ENCODE measurements at places on chromosomes 6 and 20.

DNA sequence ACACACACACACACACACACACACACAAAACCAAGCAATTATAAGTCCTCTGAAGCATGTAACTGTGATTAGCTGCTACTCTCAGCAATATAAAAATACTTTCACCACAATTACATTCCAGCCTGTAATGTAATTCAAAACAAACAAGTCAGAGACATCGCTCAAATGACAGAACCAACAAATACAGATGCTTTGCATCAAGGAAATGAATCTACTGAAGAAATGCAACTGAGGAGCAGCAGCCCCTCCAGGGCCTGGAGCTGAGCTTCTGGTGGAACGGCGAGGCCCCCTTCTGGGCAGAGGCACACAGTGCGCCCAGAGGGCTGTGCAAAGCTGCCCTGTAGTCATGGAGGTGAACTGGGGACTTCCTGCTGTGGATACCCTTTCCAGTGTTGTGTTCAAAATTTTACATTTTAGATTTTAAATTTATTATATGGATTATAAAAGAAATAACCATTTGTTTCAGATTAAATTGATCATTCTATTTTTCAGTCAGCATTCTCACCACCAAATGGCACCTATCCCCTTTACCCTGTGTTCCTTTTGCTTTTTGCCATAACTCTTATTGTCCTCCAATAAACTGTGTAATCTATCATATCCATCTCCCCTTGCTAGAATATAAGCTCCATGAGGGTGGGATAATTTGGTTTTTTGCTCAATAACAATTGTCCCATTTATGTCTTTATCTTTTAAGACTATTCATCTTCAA, 23.2 kb downstream of the ADAT2 start:
- peak; percentile 48 for DNase-seq

- no peak for DNase-seq
Observed at GRCh38 chr6:41181566-41181965, 18.6 kb upstream of the TREM2 start.

- no peak for DNase-seq
Observed at GRCh38 chr20:2708073-2708415, 15.5 kb downstream of the EBF4 start.

GRCh38 chr20:14959506-14960475, 622.4 kb upstream of the FLRT3 start:
- DNase-seq, result no peak

DNA sequence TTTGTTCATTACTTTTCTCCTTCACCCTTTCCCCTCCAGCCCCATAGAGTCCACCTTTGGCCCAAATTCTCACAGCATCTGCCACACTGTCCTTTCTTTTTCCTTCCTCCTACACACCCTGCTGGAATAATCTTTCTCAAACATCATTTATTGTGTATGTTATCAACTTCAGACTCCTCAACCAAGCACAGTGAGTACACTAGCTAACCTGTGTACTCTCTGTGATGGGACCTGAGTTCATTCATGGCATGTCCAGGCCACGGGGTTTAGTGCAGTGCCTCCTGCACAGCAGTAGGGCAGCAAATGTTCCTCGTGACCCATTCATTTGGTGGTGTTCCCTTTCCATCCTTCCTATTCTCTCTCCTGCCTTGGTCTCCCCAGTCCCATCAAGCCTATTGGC, 7.1 kb upstream of the ARMC12 start:
- DNase-seq, result no peak

DNA sequence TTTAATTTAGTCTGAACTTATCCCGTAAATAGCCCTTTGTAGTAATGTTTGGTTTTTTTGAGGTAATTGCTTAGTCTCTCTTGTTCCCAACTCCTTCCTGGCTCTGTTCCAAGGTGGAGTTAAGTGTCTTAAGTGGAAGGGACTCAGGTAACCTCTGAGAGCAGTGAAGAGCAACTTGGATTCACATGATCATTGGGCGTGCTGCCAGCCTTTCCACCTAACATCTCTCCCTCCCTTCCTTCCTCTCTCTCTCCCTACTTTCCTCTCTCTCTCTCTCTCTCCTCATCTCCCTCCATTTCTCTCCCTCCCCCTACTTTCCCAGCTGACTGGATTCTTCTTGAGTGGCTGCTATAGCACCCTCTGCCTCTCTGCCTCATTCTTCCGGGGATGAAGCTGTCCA, 232.9 kb upstream of the SASH1 start:
- DNase-seq, result no peak

DNA sequence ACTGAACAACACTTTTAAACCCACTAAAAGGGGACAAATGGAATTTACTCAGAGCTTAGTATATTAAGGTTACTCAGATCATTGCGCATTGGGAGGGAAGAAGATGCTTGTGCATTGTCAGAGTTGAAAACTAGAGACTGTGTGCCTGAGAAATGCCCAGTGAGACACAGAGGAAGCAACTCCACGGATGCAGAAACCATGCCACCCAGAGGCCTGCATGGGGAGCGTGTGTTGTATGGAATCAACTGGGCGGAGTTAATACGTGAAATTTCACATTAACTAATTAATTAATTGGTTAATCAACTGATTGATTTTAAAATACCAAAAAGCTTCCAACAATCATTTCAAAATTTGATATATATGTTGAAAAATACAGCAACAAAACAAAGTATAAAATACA, 391.6 kb downstream of the PLCB1 start:
- DNase-seq, result no peak

DNA sequence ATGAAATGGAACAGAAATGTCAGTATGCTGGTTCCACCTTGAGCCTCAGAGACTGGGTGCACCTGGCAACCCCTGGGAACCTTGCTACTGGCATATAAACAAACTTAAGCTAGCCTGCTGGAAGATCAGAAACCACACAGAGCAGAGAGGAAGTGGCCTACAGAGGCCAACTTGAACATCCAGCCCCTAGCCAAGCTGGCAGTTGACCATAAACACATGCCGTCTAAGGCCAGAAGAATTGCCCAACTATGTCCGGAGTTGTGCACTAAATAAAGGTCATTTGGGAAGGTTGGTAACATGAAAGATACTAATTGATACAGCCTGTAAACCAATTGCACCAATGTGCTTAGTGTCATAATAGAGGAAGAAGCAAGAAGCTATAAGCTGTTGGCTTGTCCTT, 266.6 kb upstream of the BTBD3 start:
- no peak for DNase-seq

- no peak for DNase-seq
Observed at GRCh38 chr6:147709396-147710272, 201.1 kb downstream of the SAMD5 start.

GRCh38 chr20:3786126-3786484, 435 bp downstream of the CENPB start:
- DNase-seq, result no peak

DNA sequence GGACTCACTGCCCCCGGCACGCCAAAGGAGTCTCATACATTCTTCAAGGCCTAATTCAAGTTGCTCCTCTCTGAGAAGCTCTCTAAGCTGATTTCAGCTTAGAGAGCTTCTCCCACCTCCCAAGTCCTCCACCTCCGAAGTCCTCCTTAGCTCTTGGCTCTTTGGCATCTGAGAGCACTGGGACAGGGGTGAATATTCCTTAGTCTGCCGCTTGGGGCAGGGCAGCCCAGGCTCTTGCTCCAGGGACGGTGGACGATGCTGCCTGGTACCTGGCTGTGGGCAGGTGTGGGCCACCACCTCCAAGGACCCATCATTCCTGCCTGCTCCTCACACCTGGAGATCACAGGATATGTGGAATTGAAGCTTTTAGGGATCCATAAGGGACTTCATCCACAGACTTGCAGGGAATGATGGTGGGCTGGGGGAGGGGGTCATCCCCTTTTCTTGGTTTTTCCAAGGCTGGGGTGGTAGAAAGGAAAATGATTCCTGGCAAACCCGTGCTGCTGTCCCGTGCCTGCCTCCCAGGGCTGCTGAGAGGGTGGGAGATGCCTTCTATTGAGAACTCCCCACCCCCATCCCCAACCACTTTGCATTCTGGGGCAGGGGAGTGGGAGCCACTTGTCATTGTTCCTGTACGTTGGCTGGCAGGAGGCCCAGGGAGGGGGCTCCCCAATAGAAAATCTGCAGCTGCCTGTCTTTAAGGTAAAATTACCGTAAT, 57.4 kb downstream of the ARHGAP40 start:
- no peak for DNase-seq

DNA sequence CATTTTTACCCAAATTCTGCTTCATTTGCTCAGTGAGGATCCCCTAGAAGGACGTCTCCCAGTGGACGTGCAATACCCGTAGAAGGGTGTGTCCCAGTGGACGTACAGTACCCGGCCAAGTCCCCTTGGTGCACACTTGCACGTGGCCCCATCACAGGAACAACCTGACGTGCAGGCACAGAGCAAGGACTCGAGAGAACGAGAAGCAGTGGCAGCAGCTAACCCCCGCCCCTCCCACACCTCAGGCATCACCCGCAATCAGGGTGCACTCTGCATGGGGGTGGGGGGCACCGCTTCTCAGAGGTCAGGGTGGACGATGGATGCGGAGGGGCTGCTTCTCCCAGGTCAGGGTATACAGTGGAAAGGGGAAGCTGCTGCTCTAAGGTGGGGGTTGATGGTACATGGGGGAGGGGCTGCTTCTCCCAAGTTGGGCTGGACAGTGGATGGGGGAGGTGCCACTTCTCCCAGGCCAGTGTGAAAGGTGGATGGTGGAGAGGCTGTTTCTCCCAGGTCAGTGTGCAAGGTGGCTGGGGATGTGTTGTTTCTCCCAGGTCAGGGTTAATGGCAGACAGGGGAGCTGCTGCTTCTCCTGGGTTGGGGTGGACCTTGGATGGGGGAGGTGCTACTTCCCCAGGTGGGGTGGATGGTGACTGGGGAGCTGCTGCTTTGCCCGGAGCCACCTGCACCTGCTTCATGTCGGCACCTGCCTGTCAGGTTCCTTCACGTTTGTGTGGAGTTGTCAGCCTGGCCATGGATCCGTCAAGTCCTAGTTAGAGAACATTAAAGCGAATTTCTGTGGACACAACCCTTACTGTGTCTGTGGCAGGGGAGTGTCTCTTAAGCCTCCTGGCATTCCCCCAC, 1.0 kb upstream of the THBS2 start:
- DNase-seq, result no peak

GRCh38 chr20:37315021-37315451, 25.6 kb downstream of the MANBAL start:
- DNase-seq, result no peak

DNA sequence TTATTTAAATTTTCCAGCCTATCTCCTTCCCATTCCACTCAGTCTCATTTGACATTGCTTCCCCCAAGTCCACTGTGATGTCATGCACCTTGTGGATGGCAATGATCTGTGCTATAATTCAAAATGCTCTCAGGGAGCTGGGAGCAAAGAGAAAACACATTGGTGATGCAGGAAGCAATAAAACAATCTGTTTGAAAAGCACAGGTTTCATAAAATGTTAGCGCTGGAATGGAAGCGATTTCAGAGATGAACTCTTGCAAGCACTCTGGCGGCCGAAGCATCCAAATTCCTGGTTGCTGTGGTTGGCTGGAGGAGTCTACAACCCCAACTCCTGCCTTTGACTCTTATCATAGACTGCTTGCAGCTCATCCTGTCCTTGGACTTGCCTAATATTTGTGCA, 167.0 kb downstream of the GMPR start:
- no peak for DNase-seq

GRCh38 chr6:98384801-98385200, 449.6 kb upstream of the POU3F2 start:
- no peak for DNase-seq

DNA sequence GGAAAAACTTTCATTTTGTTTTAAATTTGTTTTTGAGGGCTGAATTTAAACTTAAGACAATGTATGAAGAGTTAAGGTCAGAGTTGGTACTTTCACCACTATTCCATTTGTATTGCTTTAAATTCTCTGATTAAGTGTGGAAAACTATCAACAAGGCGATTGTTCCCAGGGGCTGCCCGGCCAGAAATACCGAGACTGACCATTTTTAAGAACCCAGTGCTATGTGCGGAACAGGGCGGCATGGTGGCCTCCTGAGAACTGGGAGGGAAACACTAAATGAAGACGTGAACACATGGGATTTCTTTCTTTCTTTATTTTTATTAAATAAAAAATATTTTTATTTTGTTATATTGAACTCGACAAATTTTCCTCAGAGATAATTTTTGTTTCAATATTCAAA, 221.2 kb upstream of the QKI start:
- no peak for DNase-seq

- DNase-seq, result no peak
Observed at GRCh38 chr6:136962661-136963060, 40.6 kb downstream of the SLC35D3 start.

- no peak for DNase-seq
Observed at GRCh38 chr6:168528474-168529095, 87.6 kb downstream of the SMOC2 start.

GRCh38 chr6:88208726-88209125, 42.6 kb upstream of the CNR1 start:
- DNase-seq, result no peak

DNA sequence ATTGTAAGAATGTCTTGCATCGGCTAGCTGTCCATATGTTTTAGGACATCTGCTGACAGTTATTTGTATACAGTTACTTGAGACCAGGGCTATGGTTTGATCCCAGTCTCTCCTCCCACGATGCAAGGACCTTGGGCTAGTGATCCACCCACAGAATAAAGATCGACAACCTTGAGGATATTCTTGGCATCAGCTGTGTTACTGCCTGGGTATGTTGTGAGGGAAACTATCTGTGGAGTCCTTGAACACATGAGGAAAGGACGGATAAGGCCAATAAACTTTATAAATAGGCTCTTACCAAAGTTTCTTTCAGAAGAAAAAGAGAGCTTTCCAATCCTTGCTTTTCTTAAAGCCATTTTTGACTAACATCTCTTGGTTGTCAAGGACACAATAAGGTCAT, 70.8 kb upstream of the HEY2 start:
- no peak for DNase-seq

DNA sequence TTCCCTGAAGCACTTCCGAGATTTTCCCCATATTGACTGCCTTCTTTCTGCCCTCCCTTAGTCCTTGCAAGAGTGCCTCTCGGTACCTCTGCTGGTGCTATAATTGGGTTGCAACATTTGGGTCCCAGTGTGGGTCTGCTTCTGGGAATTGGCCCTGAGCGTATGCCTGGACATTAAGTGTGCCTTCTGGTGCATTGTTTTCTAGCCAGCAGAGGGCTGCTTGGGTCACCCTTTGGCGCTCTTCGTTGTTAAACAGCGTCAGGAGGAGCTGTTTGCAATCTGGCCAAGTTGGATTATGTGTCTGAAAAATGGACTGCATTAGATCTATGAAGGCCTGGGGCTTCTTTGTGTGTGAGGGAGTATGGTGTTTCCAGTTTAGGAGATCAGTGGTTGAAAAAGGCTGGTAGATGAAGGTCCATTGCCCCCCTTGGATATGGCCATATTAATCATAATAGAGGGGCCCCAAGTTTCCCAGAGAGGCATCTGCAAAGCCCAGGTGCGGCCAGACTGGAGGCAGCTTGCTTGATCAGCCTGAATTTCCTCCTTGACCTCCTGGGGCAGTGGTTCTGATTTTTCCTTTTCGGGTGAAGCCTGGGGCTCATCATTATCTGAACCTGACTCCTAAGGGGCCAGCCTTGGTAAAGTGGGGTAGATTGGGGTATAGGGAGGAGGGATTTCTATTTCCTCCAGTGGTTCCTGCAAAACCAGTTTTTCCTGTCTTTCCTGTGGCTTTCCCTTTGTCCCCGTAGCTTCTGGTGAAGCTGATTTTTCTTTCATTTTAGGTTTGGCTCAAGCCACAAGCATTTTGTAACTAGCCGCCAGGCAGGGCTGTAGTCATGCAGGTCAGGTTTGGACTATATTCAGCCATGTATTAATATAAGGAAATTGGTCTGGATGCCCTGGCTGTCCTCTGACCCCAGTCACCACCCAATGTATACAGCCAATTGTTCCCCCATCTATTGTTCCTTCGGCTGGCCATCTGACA, 85.4 kb upstream of the GPR6 start:
- no peak for DNase-seq
